NCI-H69 (cell line): ENCODE measurements at places on chromosomes 1 and 21.

DNA sequence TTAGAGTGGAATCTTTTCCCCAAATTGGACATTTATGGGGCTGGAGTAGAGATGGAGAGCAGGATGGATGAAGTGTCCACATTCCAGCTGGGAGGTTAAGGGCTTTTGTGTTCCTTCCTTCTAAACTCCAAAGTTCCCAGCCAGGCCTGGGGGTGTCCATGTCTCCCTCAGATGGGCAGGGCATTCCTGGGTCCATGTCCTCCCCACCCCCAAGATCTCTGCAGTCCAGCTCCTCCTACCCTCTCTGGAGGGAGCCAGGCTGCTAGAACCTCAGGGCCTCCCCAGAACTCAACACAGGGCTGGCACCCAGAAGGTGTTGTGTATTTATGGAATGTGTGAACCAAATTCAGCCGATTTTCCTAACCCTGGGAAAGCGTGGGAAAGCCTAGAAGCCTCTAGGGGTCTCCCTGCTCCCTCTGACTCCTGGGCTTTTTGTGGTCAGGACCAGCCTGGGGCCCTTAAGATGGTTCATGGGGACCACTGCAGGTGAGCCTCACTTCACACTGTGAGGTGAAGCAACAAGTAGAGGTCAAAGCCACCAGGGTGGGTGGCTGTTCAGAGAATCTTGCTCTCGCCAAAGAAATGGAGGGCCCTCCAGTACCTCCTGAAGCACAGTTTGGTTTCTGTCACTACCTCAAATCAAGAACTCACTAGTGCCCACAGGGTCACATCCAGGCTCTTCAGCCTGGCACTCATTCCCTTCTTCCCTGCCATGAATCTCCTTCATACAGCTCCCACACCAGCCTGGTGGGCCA lies 54.8 kb downstream of the GLIS1 start:
- peak; percentile 22 for DNase-seq

GRCh38 chr1:23381233-23381885 lies 11.7 kb upstream of the ZNF436 start:
- no peak for DNase-seq

GRCh38 chr1:66984491-66984890 lies 59.7 kb downstream of the MIER1 start:
- DNase-seq, result no peak

GRCh38 chr1:232795497-232796053 lies 9.6 kb upstream of the MAP10 start:
- DNase-seq, result no peak

- DNase-seq, result no peak
Observed at GRCh38 chr1:184943998-184944397, 30.3 kb downstream of the NIBAN1 start.

GRCh38 chr1:227317523-227318015 lies 723 bp downstream of the CDC42BPA start:
- DNase-seq, result peak; percentile 84

DNA sequence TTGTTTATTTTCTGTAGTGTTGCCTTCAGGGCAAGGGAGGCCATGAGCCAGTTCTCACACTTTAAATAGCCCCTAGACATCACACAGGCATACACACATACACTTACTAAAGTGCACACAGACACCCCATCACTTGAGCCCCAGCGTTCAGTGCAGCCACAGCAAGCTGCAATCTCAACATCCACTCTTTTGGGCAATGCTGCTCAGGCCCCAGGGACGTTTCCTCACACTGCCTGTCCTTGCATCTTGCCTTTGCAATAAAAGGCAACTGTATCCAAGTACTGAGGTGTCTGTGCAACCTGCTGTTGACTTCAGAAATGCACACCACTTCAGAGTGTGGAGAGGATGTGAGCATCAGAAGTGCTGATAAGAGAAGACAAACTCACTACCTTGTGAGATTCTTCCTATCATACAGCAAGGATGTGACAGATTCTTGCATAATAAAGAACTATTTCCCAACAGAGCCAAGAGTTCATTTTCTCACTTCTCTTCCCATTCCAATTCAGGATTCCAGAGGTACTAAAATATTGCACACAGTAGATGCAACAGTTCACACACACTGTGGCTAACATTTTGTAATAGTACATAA lies 36.2 kb downstream of the IRF2BP2 start:
- DNase-seq, result no peak

GRCh38 chr21:38123626-38124025 lies 133.2 kb upstream of the KCNJ15 start:
- DNase-seq, result peak; percentile 95

DNA sequence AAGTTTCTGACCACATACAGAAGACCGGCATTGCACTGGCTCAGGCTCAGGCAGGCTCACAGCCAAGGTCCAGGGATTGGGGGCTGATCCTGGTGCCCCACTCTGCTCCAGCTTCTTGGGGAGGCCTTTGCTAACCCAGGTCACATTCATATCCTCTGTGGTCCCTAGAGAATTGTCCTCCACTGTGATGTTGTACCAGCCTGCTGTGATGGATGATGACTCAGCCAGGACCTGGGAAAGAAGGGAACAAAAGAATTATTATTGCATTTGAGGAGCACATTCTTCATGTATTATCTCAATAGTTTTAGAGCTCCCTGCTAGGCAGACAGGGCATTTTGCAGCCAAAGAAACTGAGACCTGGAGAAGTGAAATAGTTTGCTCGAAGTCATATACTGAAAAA lies 114.3 kb upstream of the ETV3 start:
- no peak for DNase-seq

DNA sequence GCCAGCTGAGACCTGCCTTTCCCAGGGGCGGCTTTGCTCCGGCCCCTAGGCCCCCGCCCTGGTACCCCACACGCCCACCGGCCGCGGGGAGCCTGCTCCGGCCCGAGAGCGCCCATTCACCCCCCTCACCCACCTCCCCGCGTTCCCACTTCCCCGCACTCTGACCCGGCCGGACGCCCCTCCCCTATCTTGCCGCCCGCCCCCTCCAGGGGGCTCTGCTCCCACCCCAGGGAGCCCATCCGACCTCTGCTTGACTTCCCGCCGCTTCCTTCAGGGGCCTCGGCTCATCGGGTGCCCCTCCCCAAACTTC lies 466 bp downstream of the HTR6 start:
- DNase-seq, result no peak

DNA sequence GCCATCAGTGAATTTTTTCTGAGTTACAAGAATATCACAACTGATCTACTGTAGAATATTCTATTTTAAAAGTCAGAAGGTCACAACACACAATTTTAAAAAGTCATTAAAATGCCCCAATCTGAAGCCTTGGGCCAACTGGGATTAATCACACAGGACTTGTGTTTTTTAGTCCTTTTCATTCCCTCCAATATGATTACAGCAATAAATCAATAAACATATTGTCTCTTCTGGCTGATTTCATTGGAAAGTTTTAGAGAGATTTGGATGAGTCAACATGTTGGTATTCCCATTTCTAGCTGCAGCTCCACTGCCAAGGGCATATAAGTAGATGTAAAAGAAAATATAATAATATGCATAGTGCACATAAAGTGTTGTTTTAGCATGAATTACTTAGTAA lies 85.8 kb downstream of the NIBAN1 start:
- no peak for DNase-seq

DNA sequence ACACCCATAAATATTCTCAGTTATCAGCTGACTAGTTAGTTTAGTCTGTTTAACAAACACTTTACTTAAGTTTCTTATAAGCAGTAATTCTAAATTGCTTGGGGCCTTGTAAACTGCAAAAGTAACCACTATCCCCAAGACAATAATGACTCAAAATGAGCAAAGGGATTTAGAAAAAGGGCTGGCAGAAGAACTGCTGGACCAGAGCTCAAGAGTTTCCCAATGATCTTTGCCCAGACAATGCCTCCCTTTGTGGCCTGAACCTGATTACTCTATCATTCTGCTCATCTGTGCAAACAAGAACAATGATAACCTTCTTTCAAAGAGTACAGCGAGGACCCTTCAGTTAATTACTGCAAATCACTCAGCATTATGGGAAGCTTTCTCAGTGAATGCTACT lies 123.5 kb downstream of the TIAM1 start:
- DNase-seq, result peak; percentile 74

GRCh38 chr1:226804907-226805759 lies 65.3 kb upstream of the PSEN2 start:
- DNase-seq, result no peak
